ENCODE measurements at places on chromosomes 6 and 20.

DNA sequence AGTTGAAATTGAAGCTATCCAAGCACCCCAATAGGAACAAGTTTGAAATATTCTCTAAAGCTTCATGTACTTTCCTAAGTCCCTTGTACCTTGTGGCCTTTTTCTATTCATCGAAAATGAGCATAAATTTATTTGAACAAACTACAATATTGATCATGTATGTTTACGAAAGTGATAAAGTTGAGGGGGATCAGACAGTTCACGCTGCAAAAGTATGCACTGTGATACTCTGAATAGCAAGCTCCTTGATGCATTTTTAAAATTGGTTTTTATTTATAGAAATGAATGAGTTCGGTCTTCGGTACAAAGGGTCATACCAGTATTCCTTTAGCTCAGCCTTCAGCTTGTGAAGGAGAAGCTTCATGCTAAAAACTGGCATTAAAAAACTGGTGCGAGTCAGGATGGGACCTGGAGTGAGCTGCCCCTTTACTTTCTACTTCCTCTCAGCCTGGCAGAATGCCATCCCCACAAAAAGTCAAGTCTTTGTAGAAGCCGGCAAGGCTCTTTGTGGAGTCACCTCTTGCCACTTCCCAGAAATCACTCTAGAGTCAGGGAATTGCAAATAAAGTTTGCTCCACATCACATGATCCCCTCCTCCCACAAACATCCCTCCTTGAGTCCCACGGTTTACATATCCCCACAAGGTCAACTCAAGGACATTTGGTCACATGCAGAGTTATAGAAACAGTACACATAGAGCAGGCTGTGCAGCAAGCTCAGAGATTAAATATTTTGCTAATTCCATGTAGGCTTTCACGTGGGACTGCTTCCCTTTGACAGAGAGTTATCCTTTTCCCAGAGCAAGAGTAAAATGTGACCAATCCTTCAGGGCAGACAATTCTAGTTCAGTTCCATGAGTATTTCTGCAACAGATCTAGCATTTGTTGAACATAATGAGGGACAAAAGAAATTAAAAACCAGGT, 34.6 kb upstream of the ADGRF1 start:
- H3K4me1 ChIP-seq, result peaks cover 9% of the 10 kb centered on the region
- H3K27ac ChIP-seq, result no peak overlapping the region
- H3K27me3 ChIP-seq, result no peaks in the 10 kb centered on the region
- no peak for DNase-seq
- no peak overlapping the region for H3K4me3 ChIP-seq

DNA sequence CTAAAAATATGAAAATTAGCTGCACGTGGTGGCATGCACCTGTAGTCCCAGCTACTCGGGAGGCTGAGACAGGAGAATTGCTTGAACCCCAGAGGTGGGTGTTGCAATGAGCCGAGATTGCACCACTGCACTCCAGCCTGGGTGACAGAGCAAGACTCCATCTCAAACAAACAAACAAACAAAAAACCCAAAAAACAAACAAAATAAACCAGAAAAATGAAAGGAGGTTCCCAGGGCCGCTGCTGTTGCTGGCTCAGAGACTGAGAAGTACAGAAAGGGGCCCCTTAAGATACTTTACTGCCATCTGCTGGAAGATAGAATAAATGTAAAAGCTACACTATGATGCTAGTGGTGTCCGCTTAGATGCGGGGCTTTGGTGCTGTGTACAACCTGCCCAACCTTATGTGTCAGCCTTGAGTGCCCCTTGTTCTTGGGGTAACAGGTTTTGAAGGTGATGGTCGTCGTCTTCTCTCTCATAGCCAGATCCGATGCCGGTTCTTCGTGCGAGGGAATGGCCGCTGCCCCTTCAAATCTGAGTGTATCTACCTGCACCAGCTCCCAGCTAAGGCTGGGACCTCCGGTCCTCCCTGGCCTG, 2.8 kb upstream of the FANCE start:
- H3K4me1 ChIP-seq, result peaks cover 24% of the 10 kb centered on the region
- H3K4me3 ChIP-seq, result no peak overlapping the region
- H3K27me3 ChIP-seq, result peaks cover 32% of the 10 kb centered on the region
- peak; percentile 85 for DNase-seq
- no peak overlapping the region for H3K27ac ChIP-seq

DNA sequence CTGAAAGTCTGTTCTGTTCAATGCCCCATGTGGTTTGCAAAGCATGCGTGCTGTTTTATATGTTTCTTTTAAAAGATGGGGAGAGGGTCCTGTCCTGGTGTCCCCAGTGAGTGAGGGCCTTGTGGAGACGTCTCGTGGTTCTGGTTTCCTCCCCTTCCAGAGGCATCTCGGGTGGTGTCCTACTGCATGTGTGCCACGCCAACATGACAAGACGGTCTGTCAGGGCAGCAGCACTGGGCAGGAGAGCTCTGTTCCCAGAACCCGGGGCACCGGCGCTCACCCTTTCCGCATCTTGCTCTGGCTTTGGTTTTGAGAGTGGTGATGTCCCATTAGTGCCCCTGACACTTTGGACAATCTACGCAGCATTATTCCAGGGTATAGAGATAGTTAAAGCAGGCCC, 275.6 kb downstream of the CDH4 start:
- H3K27me3 ChIP-seq, result peaks cover 2% of the 10 kb centered on the region
- DNase-seq, result no peak
- H3K36me3 ChIP-seq, result no peaks in the 10 kb centered on the region

DNA sequence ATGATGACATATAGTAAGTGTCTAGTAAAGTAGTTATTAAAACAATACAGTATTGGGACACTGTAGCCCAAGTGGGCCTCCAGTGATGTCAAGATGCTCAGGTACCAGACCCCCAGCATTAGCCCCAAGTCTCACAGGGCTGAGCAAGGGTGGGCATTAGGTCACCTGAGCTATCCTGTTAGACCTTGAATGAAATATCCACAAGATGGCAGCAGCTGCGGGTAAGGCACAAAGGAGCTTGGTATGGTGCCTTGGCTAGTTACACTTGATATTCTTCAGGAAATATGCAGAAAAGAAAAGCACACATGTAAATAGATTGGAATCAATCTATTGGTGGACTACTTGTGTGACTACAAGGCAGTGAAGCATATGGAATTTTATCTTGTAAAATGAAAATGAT, 701.8 kb upstream of the ADGRB3 start:
- H3K27ac ChIP-seq, result no peak overlapping the region
- no peaks in the 10 kb centered on the region for H3K4me1 ChIP-seq
- DNase-seq, result peak; percentile 26
- no peak overlapping the region for H3K4me3 ChIP-seq
- no peaks in the 10 kb centered on the region for H3K36me3 ChIP-seq
- H3K27me3 ChIP-seq, result no peaks in the 10 kb centered on the region

GRCh38 chr6:12289933-12290820, at the start of gene EDN1:
EDN1 (plus strand) TSS chr6:12290361; CDS start chr6:12290630, 269 bp downstream.
- H3K27ac ChIP-seq, result no peak within 1 kb of the TSS
- peaks cover 30% of the 10 kb centered on the region for H3K4me1 ChIP-seq
- H3K36me3 ChIP-seq, result no peaks in the 10 kb centered on the region

GRCh38 chr20:58188527-58188926, 39.9 kb downstream of the ANKRD60 start:
- H3K27ac ChIP-seq, result no peak overlapping the region
- no peak overlapping the region for H3K4me3 ChIP-seq
- peak; percentile 57 for DNase-seq

- DNase-seq, result peak; percentile 50
- peaks cover 9% of the 10 kb centered on the region for H3K27me3 ChIP-seq
- H3K36me3 ChIP-seq, result no peaks in the 10 kb centered on the region
- peaks cover 27% of the 10 kb centered on the region for H3K4me1 ChIP-seq
Observed at GRCh38 chr6:41939176-41939847, 2.3 kb downstream of the CCND3 start.

DNA sequence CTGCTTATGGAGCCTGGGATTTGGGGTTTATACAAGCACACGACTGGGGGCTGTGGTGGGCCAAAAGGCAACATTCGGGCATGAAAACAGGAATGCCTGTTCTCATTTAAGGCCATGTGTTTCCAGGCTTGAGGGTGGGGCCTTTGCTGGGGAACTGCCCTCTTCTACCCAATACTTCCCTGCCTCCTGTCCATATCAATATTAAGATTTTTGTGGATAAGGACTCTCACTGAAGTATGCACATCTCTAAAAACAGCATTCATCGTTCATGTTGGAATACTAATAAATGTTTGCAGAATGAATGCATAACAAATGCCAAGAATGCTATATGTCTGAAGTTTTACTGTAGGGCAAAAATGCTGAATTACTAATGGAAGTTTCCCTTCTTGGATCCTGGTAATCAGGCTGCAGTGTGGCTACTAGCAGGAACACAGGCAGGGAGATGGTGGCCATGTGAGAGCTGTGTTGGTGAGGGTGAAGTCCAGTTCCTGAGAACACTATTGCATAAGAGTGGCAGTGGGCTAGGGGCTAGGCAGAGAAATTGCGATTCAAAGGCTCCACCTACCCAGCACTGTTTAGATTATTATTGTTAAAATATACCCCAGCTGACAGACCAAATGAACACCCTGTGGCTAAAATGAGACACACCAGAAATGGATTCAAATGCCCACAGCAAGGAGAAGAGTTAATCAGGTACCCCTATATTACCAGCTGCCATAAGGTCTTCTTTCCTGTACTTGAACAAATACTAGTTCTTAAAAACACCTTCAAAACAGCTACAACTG, 644.3 kb downstream of the EPM2A start:
- H3K4me3 ChIP-seq, result no peak overlapping the region
- H3K36me3 ChIP-seq, result no peaks in the 10 kb centered on the region
- no peaks in the 10 kb centered on the region for H3K27me3 ChIP-seq
- no peak overlapping the region for H3K27ac ChIP-seq
- DNase-seq, result no peak
- no peaks in the 10 kb centered on the region for H3K4me1 ChIP-seq

GRCh38 chr20:38659597-38659880, 57.9 kb downstream of the ARHGAP40 start:
- no peak overlapping the region for H3K4me3 ChIP-seq
- peaks cover 30% of the 10 kb centered on the region for H3K27me3 ChIP-seq
- H3K4me1 ChIP-seq, result peaks cover 12% of the 10 kb centered on the region
- no peaks in the 10 kb centered on the region for H3K36me3 ChIP-seq

DNA sequence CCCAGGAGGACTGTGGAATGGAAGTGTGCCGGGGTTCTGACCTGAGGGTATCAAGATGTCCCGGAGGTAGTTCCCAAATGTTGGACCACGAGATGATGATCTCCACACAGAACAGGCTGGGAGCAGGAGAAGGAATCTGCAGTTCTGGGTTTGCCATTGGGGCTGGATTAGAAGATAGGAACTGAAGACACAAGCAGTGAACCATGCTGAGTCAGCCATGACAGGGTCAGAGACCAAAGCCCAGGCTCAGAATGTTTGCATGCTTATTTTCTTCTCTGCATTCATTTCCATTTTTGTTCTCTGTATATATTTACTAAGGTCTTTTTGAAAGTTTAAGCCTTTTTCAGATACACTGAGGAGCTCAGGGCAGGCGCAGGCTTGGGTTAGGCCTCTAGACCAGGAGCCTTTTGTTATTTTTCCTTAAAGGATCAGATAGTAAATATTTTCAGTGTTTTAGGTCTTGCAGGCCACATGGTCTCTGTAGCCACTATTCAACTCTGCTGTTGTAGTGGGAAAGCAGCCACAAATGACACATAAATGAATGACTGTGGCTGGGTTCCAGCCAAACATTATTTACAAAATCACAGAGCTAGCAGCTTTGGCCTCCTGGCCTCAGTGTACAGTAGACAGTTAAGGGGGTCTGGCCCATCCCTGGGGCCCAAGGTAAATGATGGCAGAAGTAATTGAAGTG, 28.5 kb downstream of the SLC35D3 start:
- H3K36me3 ChIP-seq, result no peaks in the 10 kb centered on the region
- no peak for DNase-seq
- no peak overlapping the region for H3K4me3 ChIP-seq
- peaks cover 15% of the 10 kb centered on the region for H3K4me1 ChIP-seq
- H3K27ac ChIP-seq, result no peak overlapping the region
- no peaks in the 10 kb centered on the region for H3K27me3 ChIP-seq

DNA sequence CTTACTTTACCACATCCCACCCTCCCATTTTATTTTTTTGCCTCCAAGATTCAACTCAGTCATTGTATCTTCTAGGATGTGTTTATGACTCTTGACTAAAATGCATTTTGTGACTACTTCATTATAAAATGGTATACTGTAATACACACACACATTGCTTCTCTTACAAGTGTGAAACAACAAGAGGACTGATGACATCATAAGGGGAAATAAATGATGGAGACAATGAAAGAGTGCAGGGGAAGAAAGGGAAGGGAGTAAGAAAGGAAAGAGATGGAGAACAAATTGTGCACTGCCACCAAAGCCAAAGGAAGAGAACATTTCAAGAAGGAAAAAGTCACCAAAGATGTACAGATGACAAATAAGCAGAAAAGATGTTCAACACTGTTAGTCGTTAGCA, 102.6 kb downstream of the CD164 start:
- H3K4me1 ChIP-seq, result no peaks in the 10 kb centered on the region
- no peak for DNase-seq
- H3K36me3 ChIP-seq, result no peaks in the 10 kb centered on the region
- H3K4me3 ChIP-seq, result no peak overlapping the region
- no peak overlapping the region for H3K27ac ChIP-seq

- no peaks in the 10 kb centered on the region for H3K36me3 ChIP-seq
- H3K27me3 ChIP-seq, result no peaks in the 10 kb centered on the region
- no peak overlapping the region for H3K4me3 ChIP-seq
- DNase-seq, result no peak
Observed at GRCh38 chr20:32396646-32397160, 38.6 kb downstream of the ASXL1 start.

All from neural progenitor cell (in vitro differentiated cells).